Stimulated activated CD4-positive, alpha-beta T cell treated with anti-CD3 and anti-CD28 coated beads, TNF-alpha, amount 100 ng/mL, for 4 hours (primary cell): ENCODE measurements at places on chromosomes 7 and 10.

GRCh38 chr10:71778071-71778825 is 4.9 kb upstream of the VSIR start:
- DNase-seq, result no peak

DNA sequence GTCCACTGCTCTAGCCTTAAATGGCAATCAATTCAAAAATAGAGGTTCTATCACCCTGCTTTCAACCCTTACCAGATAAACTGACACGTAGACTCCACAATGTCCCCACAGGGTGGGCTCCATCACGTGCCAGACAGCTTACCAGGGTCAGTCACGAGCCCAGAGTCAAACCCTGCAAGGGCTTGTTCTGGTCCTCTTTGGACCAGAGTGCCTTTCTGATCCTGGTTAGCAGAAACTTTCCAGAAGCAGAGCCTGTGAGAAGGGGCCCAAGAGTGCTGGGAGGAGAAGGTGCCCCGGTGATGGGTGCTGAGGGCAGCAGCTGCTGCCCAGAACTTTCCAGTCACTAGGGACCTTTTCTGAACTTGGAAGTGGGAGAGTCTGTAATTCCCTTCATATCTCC is 354 bp upstream of the GIMAP5 start:
- no peak for DNase-seq

GRCh38 chr10:11699550-11700097 is 42.6 kb upstream of the ECHDC3 start:
- DNase-seq, result no peak

- no peak for DNase-seq
Measured at GRCh38 chr7:150856303-150857275, 4.3 kb downstream of the AOC1 start.

GRCh38 chr7:76233538-76234281 is 32.0 kb downstream of the SRRM3 start:
- no peak for DNase-seq
